ENCODE measurements at places on chromosomes 7 and 10. TPM values are rescaled to one million over a fixed set of nuclear protein-coding genes. Genes with fewer than 3 reads are reported as not detected.

The CPED1 gene
- 4.3 TPM for total RNA-seq

The TMEM26 gene
- 0.05 TPM for total RNA-seq

The ZNF467 gene
- total RNA-seq, result 1.9 TPM

DNA sequence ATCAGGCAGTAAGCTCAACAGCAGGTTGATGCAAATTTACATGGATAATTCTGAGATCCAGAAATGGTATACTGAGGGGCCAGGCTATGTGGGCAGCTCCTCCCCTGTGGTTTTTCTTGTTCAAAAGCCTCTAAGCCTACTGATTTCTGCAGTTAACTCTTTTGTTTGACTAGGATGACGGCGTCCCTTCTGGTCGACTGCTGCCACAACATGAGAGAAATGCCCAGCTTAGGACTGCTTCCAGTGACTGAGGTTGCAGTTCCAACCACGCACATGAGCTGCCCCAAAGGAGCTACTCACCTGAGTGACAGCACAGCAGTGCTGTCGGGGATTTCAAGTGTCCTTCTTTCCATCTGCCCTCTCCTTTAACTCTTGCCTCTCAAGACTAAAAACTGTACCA is 973.0 kb upstream of the GHITM start:
- peak; percentile 15 for DNase-seq

DNA sequence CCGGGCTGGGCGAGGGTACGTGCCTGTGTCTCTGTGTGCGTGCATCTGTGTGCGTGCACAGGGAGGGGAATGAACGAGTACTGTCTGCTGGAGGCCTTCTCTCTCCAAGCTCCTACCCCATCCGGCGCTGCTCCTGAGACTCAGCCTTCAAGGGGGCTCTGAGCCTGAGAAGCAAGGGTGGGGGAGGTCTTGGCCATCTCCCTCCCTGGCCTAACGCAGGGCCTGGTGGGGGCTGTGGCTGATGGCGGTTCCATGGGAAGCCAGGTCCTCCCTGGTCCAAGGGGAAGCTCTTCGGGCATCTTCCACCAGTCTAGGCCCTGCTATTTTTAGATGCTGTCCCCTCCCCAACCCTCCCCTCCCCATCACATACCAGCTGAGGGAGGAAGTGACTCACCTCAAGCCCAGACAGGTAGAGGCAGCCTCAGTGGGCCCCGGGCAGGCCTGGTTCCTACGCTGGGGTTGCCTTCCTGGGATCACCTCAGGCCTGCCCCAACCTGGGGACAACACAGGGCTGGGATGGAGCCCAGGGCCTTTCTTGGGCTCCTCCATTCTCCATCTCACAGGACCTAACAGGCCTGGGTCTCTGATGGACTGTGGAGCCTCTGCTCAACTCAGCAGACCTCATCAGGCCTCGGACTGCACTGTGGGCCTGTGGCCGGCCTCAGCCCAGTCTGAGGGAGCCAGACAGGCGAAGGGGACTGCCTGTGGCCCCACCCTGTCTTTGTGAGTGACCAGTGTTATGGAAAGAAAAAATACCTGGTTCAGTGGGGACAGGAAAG is 32.2 kb downstream of the DNAJB12 start:
- DNase-seq, result no peak

GRCh38 chr10:87729940-87730339 is 70.3 kb downstream of the PAPSS2 start:
- no peak for DNase-seq

DNA sequence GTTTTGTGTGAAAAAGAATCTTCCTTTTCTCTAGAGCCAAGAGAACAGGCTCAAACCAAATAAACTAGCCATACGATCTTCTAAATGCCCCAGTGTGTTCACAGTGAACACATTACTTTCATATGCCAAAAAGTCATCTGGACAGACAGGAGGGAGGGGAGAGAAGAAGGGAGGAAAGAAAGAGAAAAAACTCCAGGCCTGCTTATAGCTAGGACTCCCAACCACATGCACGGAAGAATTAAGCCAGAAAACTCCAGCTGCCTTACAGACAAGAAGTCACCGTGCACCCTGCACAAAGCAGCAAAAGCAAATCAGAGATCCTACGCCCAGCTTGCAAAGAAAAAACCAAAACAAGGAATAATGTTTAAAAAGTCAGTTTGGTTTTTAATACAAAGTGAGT is 34.3 kb downstream of the SNX8 start:
- no peak for DNase-seq

DNA sequence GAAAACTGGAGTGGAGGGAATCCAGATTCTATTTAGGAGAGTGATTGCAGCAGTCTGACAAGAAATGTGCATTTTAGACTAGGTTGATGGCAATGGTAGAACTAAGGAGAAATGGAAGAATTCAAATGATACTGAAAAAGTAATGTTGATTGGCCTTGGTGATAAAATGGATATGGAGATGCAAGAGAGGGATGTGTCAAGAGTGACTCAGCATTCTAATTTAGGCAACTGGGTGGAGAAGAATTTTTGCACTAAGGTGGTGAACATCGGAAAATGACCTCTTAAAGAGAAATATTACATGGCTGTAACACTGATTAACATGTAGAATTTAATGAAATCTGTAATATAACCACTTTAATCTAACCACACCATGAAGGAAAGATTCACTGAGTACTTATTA is 806.5 kb downstream of the PHTF2 start:
- DNase-seq, result no peak

- DNase-seq, result no peak
These were observed 895 bp upstream of the NAPEPLD start for GRCh38 chr7:103149808-103150180.
